Liver (tissue), 10 donors: ENCODE measurements at places on chromosomes 4 and X. TPM values are rescaled to one million over a fixed set of nuclear protein-coding genes. Genes with fewer than 3 reads are reported as not detected.

DNA sequence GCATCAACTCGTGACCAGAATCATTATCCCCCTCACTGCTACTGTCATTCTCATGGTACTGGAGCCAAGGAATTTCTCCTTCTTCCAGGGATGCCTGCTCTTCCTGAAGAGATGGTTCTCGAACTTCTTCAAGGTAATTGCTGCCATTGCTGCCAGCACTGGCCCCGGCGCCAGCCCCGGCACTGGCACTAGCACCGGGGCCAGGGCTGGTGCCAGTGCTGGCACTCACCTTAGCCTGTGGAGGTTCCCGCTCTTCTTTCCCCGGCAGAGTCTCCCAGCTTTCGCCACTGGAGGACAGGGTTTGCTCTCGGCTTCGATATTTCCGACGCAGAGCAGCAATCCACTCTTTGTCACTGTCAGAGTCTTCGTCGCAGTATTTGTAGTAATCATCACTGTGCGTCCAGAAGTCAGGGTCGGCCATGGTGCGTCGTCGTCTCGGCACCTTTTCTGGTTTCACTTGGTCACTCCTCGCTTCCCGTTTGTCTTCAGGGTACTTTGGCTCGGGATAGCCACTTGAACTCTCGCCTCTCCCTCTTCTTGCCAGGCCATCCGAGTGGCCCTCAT is 3.4 kb downstream of the PJA1 start:
- no peak for DNase-seq

- DNase-seq, result no peak
Measured at GRCh38 chr4:15488136-15488535, 18.5 kb downstream of the CC2D2A start.

DNA sequence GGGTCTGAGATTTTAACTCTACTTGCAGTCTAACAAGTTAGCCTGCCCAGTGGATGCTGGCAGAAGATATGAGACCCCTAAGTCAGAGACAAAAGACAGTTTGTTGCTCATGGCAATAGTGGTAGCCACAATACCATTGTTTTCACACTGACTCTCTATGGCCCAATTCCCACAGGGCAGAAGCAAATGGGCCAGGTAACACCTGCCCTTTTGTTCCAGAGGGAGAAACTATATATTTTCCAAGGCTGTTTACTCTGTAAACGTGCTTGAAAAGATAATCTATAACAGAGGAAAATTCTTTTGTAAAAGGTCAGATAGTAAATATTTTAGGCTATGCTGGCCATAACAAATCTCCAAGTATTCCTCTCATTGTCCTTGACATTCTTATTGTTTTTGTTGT is 57.2 kb upstream of the NPNT start:
- DNase-seq, result no peak

DNA sequence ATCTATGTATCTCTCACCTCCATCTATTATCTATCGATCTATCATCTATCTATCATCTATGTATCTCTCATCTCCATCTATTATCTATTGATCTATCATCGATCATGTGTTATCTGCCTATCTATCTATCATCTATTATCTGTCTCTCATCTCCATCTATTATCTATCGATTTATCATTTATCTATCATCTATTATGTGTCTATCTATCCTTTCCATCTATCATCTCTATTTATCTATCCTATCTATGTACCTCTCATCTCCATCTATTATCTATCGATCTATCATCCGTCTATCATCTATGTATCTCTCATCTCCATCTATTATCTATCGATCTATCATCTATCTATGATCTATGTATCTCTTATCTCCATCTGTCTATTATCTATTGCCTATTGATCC is 188.1 kb downstream of the ASMT start:
- no peak for DNase-seq

GRCh38 chrX:16333453-16333852 is 166.2 kb downstream of the MAGEB17 start:
- DNase-seq, result no peak

- no peak for DNase-seq
Measured at GRCh38 chr4:151143811-151144210, 44.4 kb downstream of the RPS3A start.

DNA sequence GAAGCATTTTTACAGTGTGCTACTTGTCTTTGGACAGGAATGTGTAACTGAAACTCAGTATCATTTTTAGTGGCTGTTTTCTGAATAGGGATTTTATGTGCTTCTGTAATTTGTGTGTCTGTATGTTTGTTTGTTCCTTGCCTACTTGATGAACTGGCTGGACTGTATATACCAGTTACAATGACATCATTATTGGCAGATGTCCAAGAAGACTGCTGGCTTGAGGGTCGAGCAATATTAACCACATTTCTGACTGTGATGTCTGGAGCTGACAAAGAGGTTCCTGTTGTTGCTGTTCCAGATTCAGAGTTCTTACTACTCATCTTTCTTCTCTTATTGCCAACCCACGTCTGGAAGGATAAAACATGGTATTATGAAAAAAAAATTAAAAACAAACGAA is 33.0 kb downstream of the HDX start:
- DNase-seq, result no peak

- no peak for DNase-seq
Measured at GRCh38 chr4:76523593-76523992, 88.6 kb downstream of the SHROOM3 start.

DNA sequence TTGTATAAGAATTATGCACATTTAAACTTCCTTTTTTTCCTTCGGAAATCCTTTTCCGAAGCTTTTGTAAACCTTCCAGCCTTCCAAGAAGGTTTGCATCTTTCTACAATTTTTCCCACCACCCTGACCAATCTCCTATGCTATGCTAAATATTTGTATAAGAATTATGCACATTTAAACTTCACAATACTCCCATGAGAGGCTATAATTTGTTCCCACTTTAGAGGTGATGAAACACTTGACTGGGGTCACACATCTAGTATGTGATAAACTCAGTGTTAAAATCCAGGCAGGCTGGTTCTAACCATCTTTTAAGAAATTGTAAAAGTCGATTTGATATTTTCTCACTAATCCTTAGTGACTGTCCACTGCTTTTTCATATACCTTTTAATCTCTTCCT is 22.1 kb downstream of the NUDT6 start:
- DNase-seq, result no peak

GRCh38 chr4:179076865-179077264 is 1634.6 kb upstream of the AGA start:
- DNase-seq, result no peak

- no peak for DNase-seq
Measured at GRCh38 chr4:8393593-8394038, 46.9 kb downstream of the ACOX3 start.

DNA sequence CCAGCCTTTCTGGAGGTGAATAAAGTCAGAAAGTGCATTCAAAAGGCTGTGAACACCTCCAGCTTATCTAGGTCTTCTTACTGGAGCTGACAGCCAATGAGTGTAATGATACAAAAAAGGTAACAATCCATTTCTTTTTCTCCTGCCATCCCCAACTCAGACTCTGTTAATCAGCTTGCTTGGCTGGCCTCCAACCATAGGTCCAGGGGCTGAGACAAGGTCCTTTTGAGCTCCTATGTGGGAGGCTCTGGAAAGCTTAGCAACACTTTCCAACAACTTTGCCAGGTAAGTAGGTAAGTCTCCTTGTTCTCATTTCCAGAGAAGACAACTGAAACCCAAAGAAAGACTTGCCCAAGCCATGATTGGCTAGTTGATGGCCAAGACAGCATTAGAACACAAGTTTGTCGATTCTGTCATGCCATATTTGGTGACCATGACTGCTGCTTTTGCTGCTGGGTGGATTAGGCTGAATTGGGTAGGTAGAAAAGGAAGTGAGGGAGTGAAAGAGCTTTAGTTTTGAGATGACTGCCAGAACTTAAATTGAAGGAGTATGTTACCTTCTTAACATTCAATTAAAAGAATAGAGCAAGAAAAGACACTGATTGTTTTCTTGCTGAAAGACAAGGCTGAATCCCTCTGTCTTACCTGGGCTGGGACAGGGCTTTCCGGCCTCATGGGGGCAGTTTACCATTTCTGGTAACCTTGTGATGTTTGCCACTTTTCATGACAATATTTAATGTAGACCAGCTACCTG is 22.8 kb downstream of the VSIG4 start:
- DNase-seq, result no peak

- DNase-seq, result no peak
Measured at GRCh38 chrX:47662144-47662657, 3.2 kb upstream of the UXT start.

DNA sequence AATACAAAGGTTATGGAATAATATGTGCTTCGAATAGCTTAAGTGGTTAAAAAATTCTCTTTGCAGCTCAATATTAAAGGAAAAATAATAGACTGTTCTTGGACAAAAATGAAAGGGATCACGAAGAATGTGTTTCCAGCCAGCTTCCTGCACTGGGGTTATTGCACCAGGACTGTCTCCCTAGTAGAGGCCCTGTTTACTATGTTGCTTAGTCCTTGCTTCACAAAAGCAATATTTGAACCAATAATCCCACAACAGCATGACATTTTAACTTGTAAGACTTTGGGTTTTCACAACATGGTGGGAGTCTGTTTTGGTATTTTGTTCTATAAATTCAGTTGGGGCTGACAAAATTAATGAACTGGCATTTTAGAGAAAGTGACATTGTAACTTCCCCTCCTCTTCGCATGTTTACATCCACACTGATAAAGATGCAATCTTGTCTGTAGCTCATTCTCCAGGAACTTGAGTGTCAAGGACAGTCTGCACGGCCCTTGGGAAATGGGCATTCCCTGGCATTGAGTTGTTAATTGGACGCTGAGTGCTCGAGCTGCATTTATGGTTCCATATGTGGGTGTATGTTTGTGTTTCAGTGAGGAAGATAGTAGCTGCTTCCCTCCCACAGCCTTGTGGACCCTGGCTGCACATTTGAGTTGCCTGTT is 39.0 kb downstream of the SHROOM2 start:
- DNase-seq, result no peak

DNA sequence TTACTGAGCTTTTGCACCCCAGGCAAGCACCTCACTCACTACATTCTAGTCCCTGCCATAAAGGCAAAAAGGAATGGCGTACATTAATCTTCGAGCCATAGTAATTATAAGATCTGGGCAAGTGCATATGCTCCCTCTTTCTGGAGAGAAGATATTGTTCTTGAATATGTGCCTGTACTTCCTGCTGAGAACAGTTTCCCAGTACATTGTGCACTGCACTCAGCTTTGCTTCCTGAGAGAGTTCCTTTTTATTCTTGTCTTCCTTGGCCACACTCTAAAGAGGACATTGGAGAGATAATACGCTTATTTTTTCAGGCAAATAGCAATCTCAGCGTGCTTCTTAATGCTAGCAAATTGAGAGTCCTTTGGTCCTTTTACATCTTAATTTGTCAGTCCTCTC is 909.0 kb upstream of the PCDH10 start:
- DNase-seq, result no peak

- peak; percentile 31 for DNase-seq
Measured at GRCh38 chrX:7146703-7147412, 654 bp upstream of the STS start.

GRCh38 chrX:20059467-20060128 is 57.1 kb downstream of the MAP7D2 start:
- no peak for DNase-seq

- DNase-seq, result no peak
Measured at GRCh38 chr4:135508006-135508714, 1306.6 kb upstream of the PABPC4L start.

GRCh38 chrX:115652221-115652620 is 91.2 kb downstream of the PLS3 start:
- DNase-seq, result no peak

- DNase-seq, result no peak
Measured at GRCh38 chr4:29277381-29277780, 1442.8 kb upstream of the PCDH7 start.

GRCh38 chr4:13548059-13548983 is 4.0 kb upstream of the NKX3-2 start:
- no peak for DNase-seq

DNA sequence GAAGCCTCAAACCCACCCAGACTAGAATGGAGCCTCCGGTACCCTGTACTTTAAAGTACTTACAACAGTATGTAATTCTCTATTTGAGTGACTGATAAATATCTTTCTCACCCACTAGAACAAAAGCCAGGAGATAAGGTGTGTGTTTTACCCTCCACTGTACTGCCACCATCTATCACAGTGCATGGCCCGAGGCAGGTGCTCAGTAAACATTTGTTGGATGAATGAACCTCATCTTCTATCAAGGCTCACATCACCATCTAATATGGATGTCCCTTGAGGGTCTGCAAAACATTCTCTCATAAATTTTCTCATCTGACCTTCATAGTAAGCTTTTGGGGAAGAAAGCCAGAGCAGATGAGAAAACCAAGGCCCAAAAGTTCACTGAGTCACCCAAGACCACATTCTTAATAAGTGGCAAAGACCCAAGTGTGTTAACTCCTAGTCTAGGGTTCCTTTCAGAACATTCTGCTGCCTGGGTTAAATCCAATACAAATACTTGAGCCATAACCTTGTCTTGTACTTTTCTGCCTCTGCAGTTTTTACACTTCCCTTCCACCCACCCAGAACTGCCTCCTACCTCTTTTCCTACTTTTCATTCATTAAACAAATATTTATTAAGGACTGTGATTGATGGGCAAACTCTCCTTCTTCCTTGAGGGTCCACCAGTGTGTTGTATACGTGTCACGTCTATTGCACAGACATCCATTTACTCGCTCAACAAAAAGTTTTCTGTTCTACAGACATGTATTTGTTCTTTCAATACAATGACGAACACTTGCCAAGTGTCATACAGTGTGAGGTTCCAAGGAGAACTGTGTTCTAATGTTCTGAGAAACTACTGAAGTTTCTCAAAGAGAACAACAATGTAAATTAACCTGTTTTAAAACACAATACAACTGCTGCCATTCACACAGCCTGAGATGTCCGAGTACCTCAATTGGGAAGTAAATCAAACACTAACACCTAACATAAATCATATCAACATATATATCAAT is 35.7 kb downstream of the APBB2 start:
- no peak for DNase-seq

The GALNTL6 gene
- not detected for polyA plus RNA-seq

The TRO gene
- 1.8 TPM for polyA plus RNA-seq

The CD38 gene
- polyA plus RNA-seq, result 3.2 TPM

The MAGEB18 gene
- polyA plus RNA-seq, result not detected

The RHOXF2B gene
- not detected for polyA plus RNA-seq

The TIGD2 gene
- 10.7 TPM for polyA plus RNA-seq

The DDIT4L gene
- 0.13 TPM for polyA plus RNA-seq

The ADGRG4 gene
- polyA plus RNA-seq, result under 0.01 TPM
